M059J (cell line): ENCODE measurements at places on chromosomes 1 and 21. TPM values are rescaled to one million over a fixed set of nuclear protein-coding genes. Genes with fewer than 3 reads are reported as not detected.

KRTCAP2 gene
- 209 and 323 TPM in 2 replicates for total RNA-seq

CRYZ gene
- total RNA-seq = 58.6 and 72.8 TPM in 2 replicates

DHX9 gene
- total RNA-seq = 107 and 160 TPM in 2 replicates

IL20 gene
- not detected in 2 replicates for total RNA-seq

DAB1 gene
- 0.47 and 1.0 TPM in 2 replicates for total RNA-seq
